Suppressor macrophage treated with lipopolysaccharide for 4 hours (primary cell): ENCODE measurements at places on chromosomes 3 and 15.
A peak's percentile ranks its signal among the peaks of the same experiment; 100 is the strongest.

- no peak for DNase-seq
Observed at GRCh38 chr15:101264911-101265641, 12.2 kb downstream of the SELENOS start.

DNA sequence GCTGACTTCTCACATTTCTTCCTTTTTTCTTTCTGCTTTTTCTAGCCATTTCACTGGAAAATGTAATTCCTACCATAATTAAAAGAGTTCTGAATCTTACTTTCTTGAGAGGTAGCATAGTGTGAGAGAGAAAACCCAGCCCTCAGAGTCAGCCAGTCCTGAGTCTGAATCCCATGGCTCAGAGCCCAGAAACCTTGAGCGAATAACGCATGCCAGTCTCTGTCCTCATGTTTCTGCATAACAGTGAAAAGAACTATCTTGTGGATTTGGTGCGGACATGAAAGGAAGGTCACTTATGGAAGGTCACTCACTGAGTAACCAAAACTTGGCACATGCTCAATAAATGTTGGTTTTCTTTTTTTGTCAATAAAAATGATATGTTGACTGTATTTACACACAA, 29.3 kb upstream of the SLCO3A1 start:
- DNase-seq: no peak

GRCh38 chr3:46656778-46657556, 36.5 kb downstream of the ALS2CL start:
- no peak for DNase-seq

GRCh38 chr3:168973897-168974296, 689.6 kb downstream of the MECOM start:
- DNase-seq: no peak

- DNase-seq: no peak
Observed at GRCh38 chr3:153061938-153062528, 100.0 kb upstream of the RAP2B start.

- peak; percentile 66 for DNase-seq
Observed at GRCh38 chr3:122681974-122682409, 1.4 kb downstream of the PARP14 start.

DNA sequence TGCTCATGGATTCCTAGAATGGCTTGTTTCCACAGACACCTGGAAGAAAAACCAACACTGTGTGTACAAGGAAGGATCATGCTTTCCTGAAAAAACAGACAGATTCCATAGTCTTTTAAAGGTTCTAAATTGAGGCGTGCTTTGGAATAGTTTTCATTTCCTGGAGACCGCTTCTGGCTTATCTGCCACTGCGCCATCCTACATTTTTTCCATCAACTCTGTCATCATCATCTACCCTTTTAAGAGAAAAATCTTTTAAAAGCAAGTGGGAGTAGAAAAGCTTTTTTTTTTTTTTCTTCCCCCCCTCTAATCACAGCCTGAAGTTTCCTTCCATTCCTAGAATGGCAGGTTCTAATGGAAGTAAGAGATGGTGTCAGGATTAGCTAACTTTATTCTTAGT, 379.4 kb upstream of the C2CD4B start:
- no peak for DNase-seq

GRCh38 chr15:81473946-81474345, 99.9 kb upstream of the TMC3 start:
- no peak for DNase-seq

DNA sequence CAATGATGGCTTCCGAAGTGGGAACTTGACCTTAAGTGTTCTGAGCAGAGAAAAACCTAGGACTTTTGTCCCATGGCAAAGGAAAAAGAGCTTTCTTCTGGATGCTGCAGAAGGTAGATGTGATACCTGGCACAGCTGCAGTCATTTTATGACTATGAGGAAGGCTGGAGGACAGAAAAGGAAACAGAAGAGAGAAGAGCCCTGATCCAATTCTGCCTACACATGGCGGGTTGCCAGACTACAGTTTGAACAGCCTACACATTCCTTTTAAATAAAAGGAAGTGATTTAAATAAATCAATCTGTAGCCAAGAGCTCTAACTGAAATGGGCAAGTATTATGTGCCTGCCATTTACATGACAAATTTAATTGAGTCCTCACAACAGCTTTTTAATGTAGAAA, 43.6 kb upstream of the CHRNB4 start:
- peak; percentile 25 for DNase-seq

DNA sequence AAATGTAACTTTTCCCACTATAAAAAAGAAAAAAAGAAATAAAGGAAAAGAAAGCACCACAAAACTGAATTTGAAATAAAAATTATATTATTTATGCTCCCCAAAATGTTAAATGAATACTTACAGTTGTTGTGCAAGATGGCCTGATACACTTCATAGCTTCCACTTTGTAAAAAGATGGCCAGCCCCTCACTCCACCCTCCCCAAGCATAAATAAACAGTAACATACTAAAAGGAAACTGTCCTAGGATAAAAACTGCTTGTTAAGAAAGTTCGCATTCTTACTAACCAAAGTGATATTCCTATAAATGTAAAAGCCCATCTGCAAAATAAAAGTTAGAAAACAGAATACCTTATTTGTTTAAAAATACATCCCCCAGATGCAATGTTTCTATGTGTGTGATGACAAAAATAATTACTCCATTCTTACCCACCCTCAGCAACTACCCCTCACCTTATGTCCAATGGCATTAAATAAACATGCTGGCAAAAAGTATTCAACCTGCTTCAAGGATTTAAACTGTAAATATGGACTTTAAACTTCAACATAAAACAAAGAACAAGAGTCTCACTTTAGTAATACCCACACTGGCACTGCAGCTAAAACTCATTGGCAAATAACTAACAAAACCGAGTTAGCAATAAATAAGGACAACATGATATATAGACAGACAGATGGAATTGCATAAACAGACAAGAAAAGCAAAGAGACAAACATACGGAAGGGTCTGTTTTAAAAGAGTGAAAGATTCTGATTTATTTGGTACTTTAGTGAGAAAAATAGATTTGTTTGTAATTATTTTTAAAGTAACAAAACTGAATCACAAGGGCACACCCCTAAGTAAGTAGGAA, 47.7 kb downstream of the ZBTB20 start:
- no peak for DNase-seq

DNA sequence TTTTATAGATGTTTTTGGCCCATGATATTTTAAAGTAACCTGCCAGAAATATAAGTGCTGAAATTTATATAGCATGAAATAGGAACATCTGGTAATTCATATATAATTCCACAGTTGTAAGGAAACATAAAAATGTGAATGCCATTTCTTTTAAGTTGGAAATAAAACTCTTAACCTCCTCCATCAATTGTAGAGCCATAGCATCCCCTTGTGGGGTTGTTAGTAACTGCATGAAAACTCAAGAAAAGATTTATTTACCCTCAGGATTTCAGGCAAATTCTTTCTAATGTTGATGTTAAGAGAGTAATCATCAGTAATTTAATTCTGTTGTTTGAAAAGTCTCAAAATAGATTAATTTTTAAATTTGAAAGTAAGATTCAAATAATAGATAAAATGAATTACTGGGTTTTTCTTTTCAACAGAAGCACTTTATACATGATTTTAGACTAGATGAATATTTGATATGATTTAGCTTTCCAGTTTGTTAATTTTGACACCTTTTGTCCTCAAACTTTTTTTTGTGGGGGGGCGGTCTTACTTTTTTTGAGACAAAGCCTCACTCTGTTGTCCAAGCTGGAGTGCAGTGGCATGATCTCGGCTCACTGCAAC, 74.7 kb downstream of the RASA2 start:
- DNase-seq: peak; percentile 74

GRCh38 chr3:71710906-71711494, 14.2 kb downstream of the EIF4E3 start:
- DNase-seq: peak; percentile 76

GRCh38 chr15:57148262-57148661, 228.0 kb upstream of the CGNL1 start:
- DNase-seq: no peak

DNA sequence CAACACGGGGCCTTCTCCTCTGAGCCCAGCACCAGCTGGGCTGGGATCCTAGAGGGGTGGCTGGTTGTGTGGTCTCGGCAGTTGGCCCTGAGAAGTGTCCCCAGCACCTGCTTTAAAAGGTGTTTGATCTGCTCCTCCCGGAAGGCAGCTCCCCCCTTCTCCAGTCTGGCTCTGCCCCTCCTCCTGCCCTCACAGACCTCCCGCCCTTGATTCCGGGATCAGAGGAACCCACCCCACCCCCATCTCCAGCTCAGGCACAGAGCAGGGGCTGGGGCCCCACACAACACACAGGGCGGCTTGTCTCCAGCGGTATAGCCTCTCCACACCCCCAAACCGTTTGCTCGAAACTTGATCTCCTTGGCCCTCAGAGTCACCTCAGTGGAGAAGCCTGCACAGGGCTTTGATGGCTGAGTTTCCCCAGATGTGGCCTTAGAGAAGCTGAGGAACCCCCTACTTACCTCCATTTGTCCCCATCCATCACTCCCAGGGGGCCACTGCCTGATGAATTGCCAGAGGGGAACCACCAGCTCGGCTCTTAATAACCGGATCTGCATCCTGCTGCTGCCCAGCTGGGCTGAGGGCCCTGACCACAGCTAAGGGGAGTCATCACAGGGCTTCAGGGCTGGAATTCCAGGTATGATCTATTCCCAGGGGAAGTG, 6.4 kb upstream of the STRA6 start:
- DNase-seq: no peak

DNA sequence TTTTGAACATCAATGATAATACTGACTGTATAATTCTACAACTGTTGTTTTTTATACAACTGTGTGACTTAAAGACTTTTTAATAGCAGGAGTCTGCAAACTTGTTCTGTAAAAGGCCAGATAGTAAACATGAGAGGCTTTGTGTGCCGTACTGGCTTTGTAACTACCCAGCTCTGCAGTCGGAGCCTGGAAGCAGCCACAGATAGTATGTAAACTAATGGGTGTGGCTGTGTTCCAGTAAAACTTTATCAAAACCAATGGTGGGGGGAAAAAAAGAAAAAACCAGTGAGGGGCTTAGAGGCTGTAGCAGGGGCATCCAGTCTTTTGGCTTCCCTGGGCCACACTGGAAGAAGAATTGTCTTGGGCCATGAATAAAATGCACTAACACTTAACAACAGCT, 11.9 kb downstream of the ASB7 start:
- DNase-seq: no peak

DNA sequence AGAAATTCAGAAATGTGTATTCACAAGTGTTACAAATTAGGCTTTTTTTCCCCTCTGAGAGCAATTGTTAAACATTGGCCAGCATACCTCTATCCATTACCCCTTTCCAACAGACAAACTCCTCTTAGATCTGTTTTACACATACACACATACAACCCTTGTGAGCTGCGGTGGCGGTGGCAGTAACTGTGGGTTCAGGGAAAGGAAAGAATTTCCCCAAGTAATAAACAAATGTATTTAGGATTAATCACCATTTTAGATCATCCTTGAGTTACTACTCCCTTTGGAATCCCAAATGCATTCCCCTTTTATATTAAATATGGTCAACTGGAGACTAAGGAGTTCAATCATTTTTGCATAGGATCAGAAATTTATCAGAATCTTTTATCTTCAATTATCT, 667.0 kb downstream of the FHIT start:
- no peak for DNase-seq

GRCh38 chr3:110324171-110324705, 747.4 kb upstream of the NECTIN3 start:
- DNase-seq: no peak

GRCh38 chr3:19216669-19217337, 68.5 kb downstream of the KCNH8 start:
- no peak for DNase-seq

- no peak for DNase-seq
Observed at GRCh38 chr15:90873998-90874605, 5.7 kb downstream of the FURIN start.

DNA sequence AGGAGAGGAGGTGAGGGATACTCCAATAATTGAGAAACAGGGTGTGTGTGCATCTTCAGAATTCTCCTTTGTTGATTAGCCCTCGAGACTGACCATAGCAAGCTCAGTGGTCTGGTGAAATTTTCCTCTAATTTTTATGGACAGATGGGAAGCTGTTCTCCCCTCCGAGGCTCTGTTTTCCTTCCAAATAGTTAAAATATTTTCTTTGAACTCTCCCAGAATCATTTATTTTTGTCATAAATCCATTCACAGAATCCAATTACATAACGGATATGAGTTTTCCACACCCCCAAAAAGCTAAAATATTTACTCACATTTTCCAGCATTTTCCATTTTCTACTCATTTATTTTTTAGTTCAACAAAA, 36.5 kb downstream of the QTRT2 start:
- DNase-seq: no peak

GRCh38 chr3:30753766-30754165, 140.7 kb downstream of the GADL1 start:
- DNase-seq: peak; percentile 45

- DNase-seq: no peak
Observed at GRCh38 chr15:43493703-43494472, 932 bp upstream of the TP53BP1 start.

GRCh38 chr3:194584866-194585265, 48.4 kb downstream of the TMEM44 start:
- peak; percentile 88 for DNase-seq

GRCh38 chr15:38192496-38192895, 60.1 kb upstream of the SPRED1 start:
- DNase-seq: no peak

GRCh38 chr3:107674371-107674770, 151.6 kb downstream of the BBX start:
- no peak for DNase-seq

- no peak for DNase-seq
Observed at GRCh38 chr15:79863886-79864285, 32.9 kb downstream of the MTHFS start.

DNA sequence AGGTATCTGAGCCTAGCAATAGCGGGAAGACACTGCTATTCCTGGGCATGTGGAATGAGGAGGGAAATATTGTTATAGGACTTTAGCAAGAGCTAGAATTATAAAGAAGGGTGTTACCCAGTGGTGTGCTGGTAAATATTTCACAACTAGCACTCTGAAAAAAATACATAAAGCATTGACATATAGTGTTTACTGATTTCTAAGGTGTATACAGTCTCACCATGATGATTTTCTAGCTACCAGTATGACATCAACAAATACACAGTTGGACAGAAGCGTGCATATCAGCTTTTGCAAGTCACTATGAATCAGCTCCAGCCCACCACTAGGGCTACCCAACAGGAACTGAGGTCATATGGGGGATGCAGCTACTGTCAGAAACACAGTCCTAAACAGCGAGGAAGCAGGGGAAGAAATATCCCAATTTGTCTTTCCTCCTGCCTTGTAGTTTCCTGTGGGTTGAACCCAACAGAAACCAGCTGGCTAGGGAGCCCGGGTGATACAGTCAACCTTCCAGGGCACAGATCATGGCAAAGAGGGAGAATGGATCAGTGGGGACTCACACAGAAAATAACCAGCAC, 39.6 kb downstream of the HGD start:
- peak; percentile 84 for DNase-seq

GRCh38 chr3:151074256-151074655, 11.2 kb upstream of the MED12L start:
- no peak for DNase-seq

GRCh38 chr3:143973259-143974021, 1.8 kb downstream of the DIPK2A start:
- peak; percentile 15 for DNase-seq

DNA sequence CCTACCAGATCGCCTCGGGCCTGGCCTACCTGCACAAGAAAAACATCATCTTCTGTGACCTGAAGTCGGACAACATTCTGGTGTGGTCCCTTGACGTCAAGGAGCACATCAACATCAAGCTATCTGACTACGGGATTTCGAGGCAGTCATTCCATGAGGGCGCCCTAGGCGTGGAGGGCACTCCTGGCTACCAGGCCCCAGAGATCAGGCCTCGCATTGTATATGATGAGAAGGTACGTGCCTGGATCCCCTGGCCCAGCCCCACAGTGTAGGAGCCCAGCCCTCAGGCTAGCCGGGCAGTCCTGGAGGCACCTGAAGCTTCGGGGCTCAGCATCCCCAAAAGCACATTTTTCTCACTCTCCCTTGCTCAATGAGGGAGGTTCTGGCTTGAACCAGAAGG, 135.8 kb downstream of the LRRK1 start:
- no peak for DNase-seq
